ENCODE measurements at places on chromosomes 3 and 15.

GRCh38 chr3:8538913-8539312 is 37.3 kb downstream of the LMCD1 start:
- no peak for DNase-seq

- DNase-seq, result no peak
Measured at GRCh38 chr3:128369121-128369703, 97.5 kb downstream of the DNAJB8 start.

DNA sequence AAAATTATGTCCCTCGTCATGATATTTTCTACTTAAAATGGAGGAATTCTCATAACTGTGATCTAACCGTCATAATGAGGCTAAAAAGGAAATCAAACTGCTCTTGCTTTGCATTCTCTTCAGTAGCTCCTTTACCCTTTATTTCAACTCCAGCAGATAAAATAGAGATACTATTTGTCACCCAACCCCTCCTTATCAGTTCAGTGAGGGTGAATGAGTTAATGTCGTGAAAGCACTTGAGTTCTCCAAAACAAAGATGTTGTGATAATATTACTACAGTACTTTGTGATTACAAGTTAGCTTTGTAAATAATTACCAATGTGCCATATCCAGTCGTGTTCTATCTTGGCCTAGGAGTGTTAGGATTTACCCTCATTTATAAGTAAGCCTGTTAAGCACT is 63.4 kb upstream of the ANKRD28 start:
- no peak for DNase-seq

- no peak for DNase-seq
Measured at GRCh38 chr3:100581650-100582049, 27.8 kb upstream of the ADGRG7 start.

- no peak for DNase-seq
Measured at GRCh38 chr3:4830586-4830914, 148.7 kb upstream of the BHLHE40 start.

DNA sequence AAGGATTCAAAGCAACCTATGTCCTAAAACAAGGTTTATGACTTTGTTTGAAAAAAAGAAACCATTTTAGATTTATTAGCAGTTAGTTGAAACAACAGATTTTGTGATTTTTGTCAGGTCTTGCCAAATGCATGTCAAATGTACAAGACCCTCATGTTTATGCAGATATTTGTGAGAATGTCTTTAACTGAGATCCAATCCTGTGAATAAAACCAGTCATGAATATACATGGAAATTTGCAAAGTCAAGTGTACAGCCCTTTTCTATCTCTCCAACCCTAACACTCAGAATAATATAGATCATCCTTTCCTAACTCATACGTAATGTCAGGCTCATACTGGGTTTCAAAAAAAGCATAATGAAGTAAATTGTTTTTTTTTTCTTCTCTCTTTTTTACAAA is 76.4 kb downstream of the DUT start:
- no peak for DNase-seq

DNA sequence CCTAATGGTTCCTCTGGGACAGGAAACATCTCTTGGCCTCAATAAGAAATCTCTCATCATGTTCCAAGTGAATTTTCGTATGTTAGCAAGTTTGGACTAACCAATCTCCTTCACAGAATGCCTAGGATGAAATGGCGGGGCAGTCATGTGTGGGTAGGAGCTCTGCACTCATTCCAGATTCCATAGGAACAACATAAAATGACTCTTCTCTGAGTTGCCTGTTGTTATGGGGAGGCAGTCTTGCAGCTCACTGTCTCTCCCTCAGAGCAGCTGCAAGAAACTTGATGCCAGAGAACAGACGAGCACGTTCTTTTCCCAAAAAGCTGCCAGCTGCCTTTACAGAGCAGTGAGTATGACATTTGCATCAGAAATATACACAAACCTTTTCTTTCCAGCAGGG is 34.1 kb downstream of the SPATA12 start:
- no peak for DNase-seq

DNA sequence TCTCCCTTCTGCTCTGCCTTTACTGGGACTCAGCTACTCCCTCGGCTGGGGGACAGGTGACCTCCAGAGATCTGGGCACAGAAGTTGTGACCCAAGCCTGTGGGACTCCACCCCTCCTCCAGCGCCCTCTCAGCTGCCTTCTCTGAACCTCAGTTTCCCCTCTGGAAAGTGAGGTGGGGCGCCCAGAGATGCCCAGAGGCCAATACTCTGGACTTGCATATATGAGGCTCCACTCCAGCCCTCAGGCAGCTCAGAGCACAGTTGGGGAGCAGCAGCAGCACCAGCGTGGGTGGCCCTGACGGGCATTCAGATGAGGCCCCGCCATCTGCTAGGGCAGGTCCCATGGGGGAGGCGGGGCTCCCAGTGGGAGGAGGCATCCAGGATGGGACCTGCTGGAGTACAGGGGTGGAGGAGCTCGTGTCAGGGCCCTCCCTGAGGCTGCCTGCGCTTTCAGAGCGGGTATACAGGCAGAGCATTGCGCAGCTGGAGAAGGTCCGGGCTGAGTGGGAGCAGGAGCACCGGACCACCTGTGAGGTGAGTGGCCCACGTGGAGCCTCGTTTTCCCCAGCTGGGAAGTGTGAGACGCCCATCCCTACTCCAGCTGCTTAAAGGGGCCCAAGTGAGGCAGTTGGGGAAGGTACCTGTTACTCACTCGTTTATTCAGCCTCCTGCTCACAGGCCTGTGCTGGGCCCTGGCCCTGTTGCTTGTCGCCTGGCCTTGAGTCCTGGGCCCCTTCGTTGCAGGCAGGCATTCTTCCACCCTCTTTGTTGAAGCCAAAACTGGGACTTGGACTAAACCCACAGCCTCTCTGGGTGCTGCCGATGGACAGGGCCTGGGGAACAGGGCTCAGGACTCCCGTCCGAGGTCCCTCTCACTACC is 35.4 kb downstream of the PSTPIP1 start:
- no peak for DNase-seq

- DNase-seq, result no peak
Measured at GRCh38 chr3:34277110-34277509, 478.7 kb downstream of the PDCD6IP start.

- no peak for DNase-seq
Measured at GRCh38 chr3:183498634-183499033, 56.9 kb downstream of the KLHL6 start.

GRCh38 chr3:129375099-129375498 is 53.3 kb downstream of the EFCAB12 start:
- DNase-seq, result no peak

DNA sequence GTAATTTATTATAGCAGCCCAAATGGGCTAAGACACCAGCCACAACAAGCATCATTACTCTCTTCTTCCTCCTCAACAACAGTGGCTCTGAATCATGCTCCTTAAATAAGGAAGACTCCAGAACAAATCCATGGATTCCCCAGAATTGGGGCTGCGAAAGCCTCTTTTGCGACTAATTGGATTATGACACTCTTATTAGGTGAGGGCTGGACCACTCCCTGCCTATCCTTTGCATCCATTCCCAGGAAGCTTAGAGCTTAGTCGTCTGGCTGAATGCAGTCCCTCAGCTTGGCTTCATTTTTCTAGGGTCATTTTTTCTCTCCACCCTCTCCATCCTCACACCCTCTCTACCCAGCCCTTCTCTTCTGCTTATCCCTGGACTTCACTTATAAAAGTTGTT is 227.7 kb downstream of the ZNF621 start:
- DNase-seq, result no peak

GRCh38 chr15:98610991-98611390 is 37.3 kb upstream of the IGF1R start:
- DNase-seq, result peak; percentile 17

DNA sequence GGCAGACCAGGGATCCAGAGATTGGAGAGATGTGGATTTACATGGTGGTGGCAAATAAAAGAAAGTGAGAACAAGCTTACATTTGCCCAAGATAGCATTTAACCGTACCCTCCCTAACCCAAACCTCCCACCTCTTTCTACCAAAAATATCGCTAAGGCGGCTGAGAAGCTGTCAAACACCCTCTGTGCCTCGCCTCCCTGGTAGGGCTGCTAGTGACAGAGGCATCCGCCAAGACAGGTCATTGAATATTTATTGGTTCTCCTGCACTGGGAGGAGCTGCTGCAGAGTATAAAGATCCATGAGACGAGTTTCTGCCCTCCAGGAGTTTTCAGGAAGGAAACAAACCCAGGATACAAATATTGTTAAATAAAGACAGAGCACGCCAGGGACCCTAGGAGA is 107.3 kb upstream of the TMC3 start:
- DNase-seq, result no peak

GRCh38 chr3:188052169-188053035 is 101.6 kb upstream of the LPP start:
- no peak for DNase-seq

DNA sequence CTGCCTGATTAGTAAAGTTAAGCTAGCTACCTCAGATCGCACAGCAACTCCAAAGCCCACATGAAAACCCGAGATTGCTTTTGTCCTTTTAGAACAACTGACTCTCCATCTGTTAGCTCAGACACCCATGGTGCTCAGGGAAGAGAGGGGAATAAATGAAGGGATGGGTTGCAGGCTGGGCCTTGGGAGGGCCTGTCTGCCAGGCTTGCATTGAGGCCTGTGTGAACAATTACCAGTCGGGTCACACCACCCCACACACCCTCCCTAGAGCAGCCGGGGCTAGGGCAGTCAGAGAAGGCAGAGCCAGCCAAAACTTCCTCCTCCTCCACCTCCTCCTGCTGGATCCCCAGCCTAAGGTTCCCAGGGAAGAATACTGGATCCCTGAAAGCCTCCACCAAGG is 8.8 kb upstream of the PRKAR2A start:
- no peak for DNase-seq

DNA sequence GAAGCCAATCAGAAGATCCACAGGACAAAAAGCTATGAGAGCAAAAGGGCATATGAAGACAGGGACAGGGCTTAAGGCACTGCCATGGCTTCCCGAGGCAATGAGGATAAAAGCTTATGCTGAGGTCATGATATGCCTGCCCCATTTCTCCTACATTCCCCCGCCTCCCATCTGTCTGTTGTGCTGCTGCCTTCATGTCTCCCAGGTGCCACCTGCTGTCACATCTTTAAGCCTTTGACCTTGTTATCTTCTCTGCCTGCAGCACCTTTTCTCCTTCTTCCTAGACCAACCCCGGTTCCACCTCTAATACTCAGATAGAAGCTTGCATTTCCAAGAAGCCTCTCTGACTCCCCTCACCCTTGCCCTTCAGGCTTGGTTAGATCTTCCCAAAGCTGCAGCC is 213.8 kb downstream of the ARRDC4 start:
- DNase-seq, result no peak

- no peak for DNase-seq
Measured at GRCh38 chr3:63096248-63097058, 181.7 kb upstream of the SYNPR start.

DNA sequence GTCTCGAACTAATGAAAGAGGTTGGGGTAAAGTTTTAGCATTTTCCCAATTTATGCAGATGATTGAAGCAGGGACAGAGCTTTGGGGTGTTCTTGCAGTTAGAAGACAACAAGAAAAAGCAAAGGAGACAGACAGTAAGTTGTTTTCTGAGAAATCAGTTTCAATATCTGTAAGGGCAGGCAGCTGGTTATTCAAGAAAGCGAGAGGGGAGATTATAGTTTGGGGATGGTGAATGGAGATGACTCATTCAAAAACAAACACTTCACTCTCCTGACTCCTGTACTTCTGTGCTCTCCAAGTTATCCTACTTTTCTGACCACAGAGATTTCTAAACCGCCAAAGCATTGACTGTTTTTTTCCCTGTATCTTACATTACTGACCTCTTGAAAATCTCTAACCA is 352.0 kb downstream of the GAP43 start:
- DNase-seq, result no peak

DNA sequence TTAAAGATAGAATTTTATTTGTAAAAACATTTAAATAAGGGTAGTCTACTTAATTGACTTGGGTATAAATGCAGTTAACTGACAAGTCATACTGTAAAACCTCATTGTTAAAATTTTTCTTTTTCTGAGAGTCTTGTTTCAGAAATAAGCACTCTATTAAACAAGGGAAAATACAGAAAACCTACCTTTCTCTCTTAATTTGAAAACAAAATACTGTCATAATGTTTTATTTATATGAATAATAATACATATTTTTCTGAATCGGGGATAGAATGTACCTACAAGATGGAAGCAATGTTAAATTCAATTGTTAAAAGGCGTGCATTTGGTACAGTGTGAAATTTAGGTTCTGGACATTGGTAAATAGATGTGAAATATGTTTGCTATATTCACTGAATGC is 17.8 kb downstream of the ZIC1 start:
- no peak for DNase-seq

DNA sequence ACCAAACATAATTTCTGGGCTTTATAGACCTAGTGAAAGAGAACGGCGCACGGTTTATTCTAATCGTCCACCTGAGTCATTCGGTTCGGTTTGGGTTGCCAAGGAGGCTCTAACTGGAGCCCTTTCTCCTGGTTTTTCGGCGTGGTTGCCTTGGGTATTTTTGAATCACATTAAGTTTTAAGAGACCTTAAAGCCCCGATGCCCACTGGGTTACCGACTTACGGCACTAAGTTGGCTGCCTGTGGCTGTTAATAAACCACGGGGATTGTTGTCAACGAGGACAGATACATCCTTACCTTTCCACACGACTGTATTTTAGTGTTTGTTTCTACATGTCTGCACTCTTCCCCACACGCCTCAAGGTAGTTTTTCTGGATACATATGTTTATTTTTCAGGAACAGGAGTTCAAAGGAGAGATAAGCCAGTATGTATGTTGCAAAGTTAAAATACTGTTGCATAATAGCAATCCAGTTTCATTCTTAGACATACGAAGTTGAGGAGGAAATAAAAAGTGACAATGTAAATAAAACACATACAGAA is 1.2 kb upstream of the ANP32A start:
- DNase-seq, result peak; percentile 55

- DNase-seq, result no peak
Measured at GRCh38 chr3:28103861-28104260, 137.6 kb upstream of the CMC1 start.

- DNase-seq, result no peak
Measured at GRCh38 chr3:23071296-23071695, 131.8 kb upstream of the UBE2E2 start.

- no peak for DNase-seq
Measured at GRCh38 chr15:33903661-33904060, 64.6 kb upstream of the CHRM5 start.

DNA sequence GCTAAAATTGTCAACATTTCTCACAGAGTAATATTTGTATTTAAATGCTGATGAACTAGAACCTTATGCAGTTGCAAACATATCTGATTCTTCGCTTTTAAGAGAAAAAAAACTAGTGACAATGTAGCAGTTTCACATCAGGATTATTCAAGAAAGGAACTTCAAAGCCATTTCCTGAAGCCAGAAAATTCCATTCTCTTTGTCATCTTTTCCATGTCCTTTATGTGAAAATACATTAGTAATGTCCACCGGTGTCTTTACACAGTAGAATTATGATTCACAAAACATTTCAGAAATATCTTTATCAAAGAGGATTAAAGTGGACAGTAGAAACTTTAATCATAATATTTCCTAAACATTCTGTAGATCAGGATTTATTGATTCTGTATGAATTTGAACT is 12.7 kb upstream of the LXN start:
- no peak for DNase-seq
